ENCODE measurements at places on chromosomes 11 and 22.

- no peak for DNase-seq
These were observed 2.1 kb upstream of the ZNHIT2 start for GRCh38 chr11:65119670-65119995.

- DNase-seq, result no peak
These were observed 57.6 kb upstream of the B3GAT1 start for GRCh38 chr11:134469627-134470026.

DNA sequence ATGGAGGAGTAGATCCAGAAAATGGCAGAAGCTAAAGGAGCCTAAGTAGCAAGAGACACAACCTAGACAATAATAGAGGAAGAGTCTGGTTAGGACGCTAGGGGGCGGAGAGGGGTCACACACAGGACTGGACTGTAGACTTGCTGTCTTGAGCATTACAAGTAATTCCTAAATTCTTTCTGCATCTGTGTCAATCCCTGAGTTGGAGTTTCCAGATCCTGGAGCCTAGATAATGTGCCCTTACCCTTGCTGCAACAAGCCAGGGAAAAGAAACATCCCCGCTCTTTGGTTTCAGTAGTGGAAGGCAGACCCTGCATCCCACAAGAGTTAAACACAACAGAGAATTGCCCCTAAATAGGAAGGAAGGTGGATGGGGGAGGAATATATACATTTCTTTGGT, 14.9 kb upstream of the CCDC73 start:
- no peak for DNase-seq

DNA sequence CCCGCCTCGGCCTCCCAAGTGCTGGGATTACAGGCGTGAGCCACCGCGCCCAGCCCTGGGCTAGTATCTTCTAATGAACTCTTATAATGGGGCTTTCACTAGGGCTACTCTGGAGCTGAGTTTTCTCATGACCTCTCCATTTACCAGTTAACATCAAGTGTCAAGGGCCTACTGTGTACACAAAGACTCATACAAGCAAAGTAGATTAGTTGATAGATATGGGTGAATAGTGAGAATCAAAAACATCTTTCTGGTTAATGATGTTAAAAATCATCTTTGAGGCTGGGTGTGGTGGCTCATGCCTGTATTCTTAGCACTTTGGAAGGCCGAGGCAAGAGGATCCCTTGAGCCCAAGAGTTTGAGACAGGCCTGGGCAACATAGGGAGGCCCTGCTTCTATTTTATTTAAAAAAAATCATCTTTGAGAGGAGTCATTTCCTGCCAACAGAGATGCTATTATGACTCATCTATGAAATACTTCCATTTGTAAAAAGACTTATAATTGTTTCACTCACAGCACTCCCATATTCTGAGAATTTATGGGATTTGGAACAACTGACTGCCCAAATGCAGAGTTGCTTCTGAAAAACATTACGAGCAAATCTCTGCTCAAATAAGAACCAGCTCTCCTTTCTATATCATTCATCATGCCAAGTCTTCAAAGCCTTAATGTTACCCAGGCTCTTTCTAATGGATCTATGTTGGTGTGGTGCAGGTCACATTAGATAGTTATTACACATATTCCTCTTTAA, 57.0 kb downstream of the GDPD4 start:
- DNase-seq, result no peak

DNA sequence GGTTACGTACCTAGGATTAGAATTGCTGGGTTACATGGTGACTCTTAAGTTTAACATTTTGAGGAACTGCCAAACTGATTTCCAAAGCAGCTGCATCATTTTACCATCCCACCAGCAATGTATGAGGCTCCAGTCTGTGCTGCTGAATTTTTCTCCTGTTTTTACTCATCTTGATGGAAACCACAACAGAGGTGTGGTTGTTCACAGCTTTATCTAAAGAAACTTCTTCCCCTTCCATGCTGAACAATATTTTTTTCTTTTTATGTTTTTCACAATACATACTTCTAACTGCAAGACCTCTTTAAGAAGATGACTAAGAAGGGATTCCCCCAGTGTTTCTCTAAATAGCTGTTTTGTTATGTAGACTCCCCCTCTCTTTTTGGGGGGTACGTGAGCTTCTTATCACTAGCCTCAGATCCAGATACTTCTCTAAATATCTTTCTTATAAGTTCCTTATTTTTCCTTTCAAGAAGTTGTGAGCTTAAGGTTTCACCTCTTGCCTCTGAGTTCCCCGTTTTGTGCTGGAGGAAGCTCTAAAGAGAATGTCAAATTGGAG, 24.0 kb downstream of the TCP11L1 start:
- DNase-seq, result no peak
